ENCODE measurements at places on chromosomes 13 and 19. TPM values are rescaled to one million over a fixed set of nuclear protein-coding genes. Genes with fewer than 3 reads are reported as not detected.
A peak's percentile ranks its signal among the peaks of the same experiment; 100 is the strongest.

The LYL1 gene
- 4.1 TPM for polyA plus RNA-seq

GRCh38 chr19:20278342-20278741 is 111.3 kb downstream of the ZNF486 start:
- DNase-seq, result no peak

The LRRC4B gene
- 1.5 TPM for polyA plus RNA-seq

The C5AR1 gene
- 2.3 TPM for polyA plus RNA-seq

The KLK12 gene
- polyA plus RNA-seq, result not detected

DNA sequence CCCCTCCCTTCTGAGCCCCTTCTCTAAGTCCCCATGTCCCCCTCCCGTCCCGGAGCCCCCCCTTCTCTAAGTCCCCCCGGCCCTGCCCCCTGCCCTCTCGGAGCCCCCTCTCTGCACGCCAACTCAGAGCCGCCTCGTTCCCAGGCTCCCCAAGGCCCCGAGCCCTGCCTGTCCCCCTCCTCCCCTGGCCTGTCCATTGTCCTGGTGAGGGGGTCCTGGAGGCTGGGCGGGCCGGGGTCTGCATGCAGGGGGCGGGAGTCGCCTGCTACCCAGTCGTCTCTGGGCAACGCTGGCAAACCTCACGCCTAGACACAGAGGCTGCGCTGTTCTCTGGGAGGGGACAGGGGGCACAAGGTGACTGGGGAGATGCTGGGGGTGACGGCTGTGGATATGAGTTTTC is 39.2 kb upstream of the SEMA6B start:
- DNase-seq, result no peak

DNA sequence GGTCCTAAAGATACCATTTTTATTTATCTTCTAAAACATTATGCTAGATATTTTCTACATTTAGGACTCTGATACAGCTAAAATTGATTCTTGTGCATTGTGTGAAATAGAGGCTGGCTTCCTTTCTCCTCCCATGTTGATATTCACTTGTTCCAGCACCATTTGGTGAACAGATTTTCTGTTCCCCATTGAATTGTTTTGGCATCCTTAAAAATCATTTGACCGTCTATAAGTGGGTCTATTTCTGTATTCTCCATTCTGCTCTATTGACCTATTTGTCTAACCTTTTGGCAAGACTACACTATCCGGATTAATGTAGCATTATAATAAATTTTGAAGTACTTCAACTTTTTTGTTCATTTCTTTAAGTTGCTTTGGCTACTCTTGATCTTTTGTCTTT is 2689.2 kb downstream of the PCDH9 start:
- DNase-seq, result no peak

The TMEM59L gene
- polyA plus RNA-seq, result 3.7 TPM

The ZNF99 gene
- not detected for polyA plus RNA-seq

The KLK15 gene
- not detected for polyA plus RNA-seq

The SBSN gene
- 29.2 TPM for polyA plus RNA-seq

The HSD17B14 gene
- polyA plus RNA-seq, result 9.8 TPM

DNA sequence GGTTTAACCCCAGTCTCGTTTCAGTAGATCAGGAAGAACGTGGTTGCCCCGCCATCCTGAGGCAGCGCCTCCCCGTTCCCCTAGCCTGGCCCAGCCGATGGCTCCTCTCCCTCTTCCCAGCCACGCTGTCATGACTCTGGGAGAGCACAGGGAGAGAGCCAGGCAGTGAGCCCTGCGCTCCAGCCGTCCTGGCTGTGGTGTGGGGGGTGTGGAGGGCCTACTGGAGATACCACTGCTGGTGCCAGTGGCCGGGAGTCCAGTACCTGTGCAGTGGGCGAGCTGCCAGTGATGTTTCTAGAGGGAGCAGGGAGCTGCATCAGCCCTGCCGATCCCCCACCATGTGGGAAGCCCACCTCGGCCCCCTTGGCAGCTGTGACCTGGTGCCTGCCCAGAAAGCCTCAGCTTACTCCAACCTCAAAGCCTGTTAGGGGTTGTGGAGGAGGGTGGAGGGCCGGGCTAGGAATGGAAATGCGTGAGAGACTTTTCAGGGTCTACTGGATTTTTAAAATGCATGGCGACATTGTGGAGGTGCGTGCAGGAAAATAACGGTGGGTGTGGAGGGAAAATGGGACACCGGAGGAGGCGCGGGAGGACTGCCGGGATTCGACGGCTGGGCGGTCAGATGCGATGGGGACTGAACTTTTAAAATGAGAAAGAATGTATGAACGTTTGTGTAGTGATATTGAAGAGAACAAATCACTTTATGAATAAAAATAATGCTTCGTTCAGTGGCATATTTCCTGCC is 4.9 kb downstream of the TEX29 start:
- DNase-seq, result no peak

The KCNK6 gene
- 3.2 TPM for polyA plus RNA-seq

DNA sequence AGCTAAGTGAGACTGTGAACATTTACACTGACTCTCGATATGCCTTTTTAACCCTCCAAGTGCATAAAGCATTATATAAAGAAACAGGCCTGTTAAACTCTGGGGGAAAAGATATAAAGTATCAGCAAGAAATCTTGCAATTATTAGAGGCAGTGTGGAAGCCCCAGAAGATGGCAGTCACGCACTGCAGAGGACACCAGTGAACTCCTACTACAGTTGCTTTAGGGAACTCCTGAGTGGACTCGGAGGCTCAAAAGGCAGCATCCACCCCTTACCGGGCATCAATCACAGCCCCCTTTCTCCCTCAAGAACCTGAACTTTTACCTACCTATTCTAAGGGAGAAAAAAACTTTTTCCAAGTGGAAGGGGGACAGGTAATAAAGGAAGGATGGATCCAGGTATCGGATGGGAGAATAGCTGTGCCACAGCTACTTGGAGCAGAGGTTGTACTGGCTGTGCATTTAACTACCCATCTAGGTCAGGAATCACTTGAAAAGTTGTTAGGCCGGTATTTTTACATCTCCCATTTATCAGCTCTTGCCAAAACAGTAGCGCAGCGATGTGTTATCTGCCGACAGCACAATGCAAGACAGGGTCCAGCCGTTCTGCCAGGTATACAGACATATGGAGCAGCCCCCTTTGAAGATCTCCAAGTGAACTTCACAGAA is 80.1 kb downstream of the ZNF486 start:
- DNase-seq, result peak; percentile 81

The FDX2 gene
- polyA plus RNA-seq, result 32.9 TPM

- DNase-seq, result no peak
These were observed 61.1 kb downstream of the MAP4K1 start for GRCh38 chr19:38556521-38557174.

GRCh38 chr19:38306236-38306635 is 2.2 kb downstream of the C19orf33 start:
- no peak for DNase-seq

GRCh38 chr19:50000038-50000840 is 24.9 kb downstream of the VRK3 start:
- DNase-seq, result no peak

The OR7A10 gene
- polyA plus RNA-seq, result not detected

The ZNF878 gene
- polyA plus RNA-seq, result 0.31 TPM

GRCh38 chr13:35835989-35836388 is 295.2 kb downstream of the DCLK1 start:
- no peak for DNase-seq

- DNase-seq, result no peak
These were observed 85.5 kb downstream of the ELF1 start for GRCh38 chr13:40933508-40934204.

DNA sequence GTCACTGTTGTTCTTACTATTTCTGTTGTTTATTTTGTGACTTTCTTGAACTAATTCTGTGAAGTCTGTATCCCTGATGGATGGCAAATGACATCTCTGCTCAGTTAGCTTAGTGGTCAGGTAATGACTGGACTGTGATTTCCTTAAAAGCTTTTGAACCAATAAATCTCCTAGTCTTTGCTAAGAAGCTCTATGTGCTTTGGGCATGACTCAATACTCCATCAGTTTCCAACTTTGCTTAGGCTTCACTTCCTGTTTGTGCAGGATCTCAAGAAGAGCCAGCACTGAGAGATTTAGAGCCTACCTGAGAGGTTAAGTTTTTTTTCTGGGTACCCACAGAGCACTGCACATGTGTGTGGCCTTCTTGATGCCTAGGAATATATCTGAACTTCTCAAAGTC is 329.7 kb upstream of the HTR2A start:
- no peak for DNase-seq

GRCh38 chr13:48235341-48236135 is 2.5 kb downstream of the ITM2B start:
- DNase-seq, result peak; percentile 69

DNA sequence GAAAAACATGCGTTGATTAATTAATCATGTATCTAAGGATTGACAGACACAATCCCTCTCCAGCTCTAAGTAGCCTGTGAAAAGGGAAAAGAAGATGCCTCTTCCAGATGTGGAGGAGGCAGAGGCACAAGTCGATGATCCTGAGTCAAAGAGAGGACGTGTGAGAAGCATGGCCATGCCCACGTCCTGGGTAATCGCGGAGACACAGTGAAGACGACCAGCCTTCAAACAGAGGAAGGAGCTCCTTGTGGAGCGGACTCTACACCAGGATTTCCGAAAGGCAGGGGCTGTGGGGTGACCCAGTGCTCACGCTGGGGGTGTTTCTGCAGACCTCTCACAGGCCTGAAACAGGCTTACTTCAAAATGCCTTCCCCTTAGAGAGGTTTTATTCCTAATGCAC is 70.5 kb downstream of the COL4A1 start:
- DNase-seq, result no peak

DNA sequence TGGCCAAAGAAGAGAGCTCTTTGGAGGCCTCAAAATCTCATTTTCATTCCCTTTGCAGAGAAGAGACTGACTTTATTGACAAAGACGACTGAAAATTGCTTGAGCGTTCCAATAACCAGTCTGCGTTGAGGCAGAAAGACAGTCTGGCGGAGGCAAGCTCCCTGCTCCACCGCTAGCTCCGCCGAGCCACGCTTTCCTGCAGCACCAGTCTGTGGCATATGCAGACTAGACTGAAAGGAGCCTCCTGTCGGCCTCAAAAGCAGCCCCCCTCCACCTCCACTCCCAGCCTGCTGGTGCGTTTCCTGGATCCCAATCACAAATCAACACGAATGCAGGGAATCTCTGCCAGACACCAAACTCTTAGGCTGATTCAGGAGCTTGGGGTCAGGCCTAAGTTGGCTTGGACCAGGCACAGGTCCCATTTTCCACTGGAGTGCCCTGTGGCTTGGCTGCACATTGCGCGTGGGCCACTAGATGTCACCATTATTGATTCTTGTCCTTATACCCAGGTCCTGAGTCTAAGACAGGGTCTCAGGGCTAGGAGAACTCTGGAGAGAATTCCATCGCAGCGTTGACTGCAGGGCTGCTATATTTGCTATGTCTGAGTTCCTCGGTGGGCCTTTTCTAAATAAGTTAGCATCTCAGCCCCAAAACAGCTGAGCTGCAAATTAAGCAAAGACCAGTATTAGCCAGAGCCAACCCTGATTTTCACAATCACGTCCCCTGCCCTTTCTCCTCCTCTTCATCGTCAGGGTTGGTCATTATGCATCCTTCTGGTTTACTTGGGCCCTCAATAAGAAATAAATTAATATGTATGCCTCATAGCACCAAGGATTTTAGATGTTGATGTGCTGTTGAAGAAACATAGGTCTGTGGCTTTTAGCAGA is 5.2 kb upstream of the ZNF507 start:
- peak; percentile 75 for DNase-seq

- peak; percentile 63 for DNase-seq
These were observed 16.6 kb downstream of the SIGLEC8 start for GRCh38 chr19:51441410-51442390.

The C3 gene
- 367 TPM for polyA plus RNA-seq

The PBX4 gene
- 4.9 TPM for polyA plus RNA-seq

DNA sequence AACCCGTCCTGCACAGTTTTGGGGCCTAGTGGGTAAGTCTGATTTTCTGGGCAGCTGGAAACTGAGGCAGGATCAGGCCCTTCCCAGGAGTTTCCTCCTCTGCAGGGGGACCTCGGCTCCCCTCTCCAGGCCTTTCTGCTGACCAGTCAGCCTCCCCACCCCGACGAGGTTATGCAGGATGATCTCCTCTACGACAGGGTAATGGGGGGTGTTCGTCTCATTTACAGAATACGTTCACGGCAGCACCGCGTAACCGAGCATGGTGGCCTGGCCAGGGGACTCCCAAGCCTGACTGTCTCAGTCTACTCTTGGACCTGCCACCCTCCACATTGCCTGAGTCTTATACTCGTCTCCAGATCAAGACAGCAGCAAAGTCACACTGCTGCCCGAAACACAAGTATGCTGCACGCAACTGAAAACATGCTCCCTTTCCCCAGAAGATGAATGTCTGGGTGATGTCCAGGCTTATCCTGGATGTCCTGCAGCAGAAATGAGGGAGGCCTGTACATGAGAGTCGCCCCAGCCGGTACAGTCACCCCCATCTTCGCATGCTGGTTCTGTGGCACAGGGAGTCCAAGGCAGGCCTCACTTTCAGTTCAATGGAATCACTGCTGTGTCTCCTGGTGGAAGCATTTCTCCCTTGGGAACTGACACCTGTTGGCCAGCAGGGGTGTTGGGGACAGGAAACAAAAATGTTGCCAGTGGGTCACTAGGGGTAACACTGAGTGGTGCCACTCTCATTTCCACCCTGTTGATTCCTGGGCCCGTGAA is 120.8 kb downstream of the SOX1 start:
- DNase-seq, result no peak

DNA sequence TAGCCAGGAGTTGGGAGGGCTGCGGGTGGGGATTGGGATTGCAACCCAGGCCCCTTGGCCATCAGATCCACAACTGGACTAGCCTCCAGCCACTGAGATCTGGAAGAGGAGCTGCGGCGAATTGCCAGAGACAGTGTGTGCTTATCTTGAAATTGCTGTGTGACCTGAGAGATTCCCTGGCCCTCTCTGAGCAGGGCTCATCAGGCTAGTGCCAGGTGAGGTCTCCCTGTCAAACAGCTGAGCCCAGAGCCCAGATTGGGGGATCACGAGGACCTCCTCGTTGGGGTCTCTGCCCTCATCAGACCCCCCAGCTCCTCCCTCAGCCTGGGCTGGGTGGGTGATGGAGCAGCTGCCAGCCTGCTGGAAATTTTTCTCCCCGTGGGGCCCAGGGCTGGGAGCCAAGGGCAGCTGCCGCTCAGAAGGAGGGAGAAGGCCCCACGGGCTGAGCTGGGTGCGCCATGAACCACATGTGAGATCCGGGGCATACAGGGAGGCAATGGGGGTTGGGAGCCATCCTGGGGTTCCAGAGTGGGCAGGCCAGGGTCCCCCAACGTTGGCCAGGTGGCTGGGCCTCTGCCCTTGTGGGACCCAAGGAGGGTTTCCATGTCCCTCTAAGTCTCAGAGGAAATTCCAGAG is 7.2 kb downstream of the FUT5 start:
- DNase-seq, result no peak
